ENCODE measurements at places on chromosomes 5 and 9.

GRCh38 chr5:138369706-138370105 is 17.2 kb downstream of the KDM3B start:
- DNase-seq, result no peak

GRCh38 chr5:115377468-115378217 is 81.2 kb upstream of the CCDC112 start:
- DNase-seq, result no peak

DNA sequence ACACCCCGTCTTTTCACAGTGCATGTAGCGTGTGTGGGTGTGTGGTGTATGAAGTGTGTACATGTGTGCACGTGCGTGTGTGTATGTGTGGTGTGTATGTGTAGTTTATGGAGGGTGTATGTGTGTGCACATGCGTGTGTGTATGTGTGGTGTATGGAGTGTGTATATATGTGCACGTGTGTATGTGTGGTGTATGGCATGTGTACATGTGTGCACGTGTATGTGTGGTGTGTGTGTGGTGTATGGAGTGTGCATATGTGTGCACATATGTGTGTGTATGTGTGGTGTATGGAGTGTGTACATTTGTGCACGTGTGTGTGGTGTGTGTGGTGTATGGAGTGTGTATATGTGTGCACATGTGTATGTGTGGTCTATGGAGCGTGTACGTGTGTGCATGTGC is 13.2 kb downstream of the MYMK start:
- DNase-seq, result no peak

GRCh38 chr5:30505014-30505886 is 688.2 kb upstream of the CDH6 start:
- no peak for DNase-seq

- no peak for DNase-seq
Observed at GRCh38 chr9:70933321-70933720, 188.1 kb downstream of the TRPM3 start.

DNA sequence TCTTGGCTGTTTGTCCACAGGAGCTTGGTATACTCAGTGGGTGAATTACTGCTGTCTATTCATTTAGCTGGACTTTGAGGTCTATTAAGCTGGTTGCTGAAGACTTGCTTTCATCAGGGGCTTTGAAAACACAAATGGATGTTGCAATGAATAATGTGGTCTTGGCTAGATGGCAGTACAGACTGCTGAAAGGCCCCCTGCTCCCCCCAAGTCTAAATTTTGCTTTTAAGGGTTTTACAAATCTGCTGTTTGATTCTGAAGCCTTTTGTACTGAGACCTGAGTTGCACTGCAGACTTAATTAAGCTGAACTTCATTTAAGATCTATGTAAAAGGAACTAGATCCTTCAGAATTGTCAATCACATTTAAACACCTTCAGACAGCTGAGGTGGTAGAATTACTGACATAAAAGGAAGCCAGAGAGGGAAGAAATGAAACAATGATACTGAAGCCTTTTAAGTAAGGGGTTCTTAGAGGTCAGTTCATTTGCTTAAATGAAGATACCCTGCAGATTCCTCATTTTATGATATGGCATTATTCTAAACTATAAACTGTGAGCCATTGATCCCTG is 37.3 kb downstream of the KCTD16 start:
- DNase-seq, result no peak

- no peak for DNase-seq
Observed at GRCh38 chr5:99068944-99069650, 140.3 kb upstream of the CHD1 start.

DNA sequence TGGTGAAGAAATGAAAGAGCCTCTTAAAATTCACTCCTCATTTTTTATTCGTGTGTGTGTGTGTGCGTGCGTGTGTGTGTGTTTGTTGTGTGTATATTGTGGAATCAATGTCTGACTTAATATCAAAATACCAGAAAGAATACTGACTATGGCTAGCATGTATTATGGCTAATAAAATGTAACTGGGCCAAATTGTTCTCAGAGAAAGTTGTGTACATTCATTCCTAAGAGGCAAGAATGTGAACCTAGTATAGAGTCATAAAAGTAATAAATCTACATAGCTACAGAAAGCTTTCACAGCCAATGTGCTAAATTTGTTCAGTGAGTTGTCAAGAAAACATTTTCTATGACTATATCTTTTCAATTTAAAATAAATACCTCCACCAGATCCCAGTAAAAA is 211.5 kb downstream of the EBF1 start:
- no peak for DNase-seq

GRCh38 chr5:76351176-76351575 is 51.9 kb upstream of the IQGAP2 start:
- no peak for DNase-seq

DNA sequence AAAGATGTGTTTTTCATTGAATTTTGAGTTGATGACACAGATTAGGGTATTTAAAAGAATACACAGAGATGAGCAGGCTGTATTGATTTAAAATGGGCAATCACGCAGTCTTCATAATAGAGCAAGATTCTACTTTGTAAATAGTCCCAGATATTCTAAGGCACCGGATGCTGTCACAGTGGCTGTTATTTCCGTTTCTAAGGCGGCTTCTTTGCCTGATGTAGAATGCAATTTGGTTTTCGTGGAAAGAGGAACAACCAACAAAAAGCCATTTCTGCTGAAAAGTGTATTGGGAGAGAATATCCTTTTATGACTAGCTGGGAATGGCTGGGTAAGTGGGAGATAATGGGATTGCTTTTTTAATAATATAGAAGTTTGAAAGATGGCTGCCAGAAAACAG is 17.5 kb downstream of the PRKACG start:
- no peak for DNase-seq

DNA sequence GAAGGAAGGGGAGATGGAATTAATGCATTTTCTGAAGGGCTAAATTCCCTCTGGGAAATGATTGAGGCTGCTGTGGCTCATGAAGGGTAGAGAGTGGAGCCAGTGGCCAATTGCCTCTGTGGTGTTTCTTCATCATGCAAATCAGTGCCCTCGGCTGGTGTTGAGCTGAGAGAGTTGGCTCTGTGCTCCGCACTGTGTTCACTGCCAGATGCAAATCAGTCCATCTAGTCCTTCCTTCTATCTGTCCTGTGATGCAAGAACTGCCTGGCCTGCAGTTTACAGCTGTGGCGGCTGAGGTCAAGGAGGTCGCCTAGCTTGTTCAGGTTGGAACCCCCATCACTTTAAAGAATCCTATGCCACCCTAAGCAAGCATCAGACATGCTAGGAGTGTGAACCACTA is 6.0 kb downstream of the TMEM171 start:
- DNase-seq, result no peak

DNA sequence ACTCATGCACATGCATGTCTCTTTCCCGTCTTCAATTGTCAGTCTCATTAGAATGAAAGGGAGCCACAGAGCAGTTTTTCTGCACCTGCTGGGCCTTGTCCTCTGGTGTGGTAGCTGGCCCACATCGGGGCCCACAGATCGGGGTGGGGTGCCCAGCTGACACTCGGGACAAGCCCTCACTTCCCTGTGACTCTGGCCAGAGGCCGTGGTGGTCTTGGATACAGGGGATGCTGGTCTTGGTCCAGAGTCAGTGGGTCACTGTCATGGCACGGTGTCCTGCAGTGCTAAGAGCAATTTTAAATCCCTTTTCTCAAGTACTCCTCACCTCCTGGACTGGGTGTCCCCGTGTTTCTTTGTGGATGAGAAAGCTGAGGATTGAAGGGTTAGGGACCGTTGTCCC is 193.2 kb downstream of the CACNA1B start:
- DNase-seq, result no peak

DNA sequence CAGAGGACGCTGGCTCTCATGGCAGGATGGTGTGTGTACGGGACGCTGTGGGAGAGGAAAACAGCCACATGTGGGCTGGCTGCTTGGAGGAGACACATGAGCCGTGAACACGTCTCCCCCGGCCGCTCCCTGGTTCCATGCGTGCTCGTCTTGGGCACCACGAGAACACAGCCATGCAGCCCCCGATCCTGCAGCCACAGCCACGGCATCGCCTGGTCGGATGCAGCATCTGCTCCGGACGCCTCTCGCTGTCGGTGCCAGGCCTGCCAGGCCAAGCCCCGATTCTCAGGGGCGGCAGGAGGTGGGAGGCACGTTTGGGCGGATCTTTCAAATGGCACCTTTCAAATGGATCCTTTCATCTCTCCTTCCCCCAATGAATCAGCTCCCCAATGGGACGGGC is 3.2 kb downstream of the LCN10 start:
- DNase-seq, result no peak

DNA sequence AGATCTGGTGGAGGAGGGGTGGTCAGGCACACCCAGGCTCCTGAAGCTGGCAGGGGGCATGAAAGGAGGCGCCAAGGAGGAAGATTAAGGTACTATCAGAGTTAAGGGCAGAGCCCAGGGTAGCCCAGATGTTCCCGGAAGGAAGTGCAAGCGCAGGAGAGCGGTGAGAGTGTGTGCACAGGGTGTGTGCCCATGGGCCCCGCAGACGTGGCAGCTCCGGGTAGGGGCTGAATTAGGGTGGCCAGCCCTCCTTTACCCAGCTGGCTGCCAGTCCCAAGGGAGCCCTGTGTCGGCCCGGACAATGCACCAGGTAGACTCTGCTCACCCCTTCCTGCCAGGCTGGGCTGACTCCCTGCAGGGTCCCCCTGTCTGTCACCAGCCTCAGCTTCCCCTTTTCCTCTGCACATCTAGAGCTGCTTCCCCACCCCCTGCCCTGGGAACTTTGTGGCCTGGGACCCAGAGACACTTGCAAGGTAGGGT is at the start of gene SMIM33:
SMIM33 (plus strand) TSS at position 184 of the 480 bp plus-strand sequence; CDS start at position 302, 118 bp downstream.
- DNase-seq, result peak; percentile 32

- no peak for DNase-seq
Observed at GRCh38 chr5:158499892-158500418, 599.8 kb downstream of the EBF1 start.

GRCh38 chr9:136331030-136331429 is 3.7 kb downstream of the GPSM1 start:
- DNase-seq, result no peak

DNA sequence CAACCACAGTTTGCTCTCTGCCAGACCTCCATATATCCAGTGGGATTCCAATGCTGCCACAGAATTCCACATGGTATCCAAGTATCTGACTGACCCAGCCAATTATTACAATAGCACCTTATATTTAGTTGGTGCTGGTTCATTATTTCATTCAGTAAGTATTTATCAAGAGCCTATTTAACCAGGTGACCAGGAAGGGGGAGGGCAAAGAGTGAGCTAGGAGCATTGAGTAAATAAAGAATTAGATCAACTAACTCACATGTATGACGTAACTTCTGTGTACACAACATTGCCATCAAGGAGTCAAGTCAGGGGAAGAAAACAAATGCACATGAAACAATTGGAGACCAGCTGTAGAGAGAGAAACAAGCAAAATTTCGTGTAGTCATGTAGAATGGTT is 207.1 kb upstream of the PAPPA start:
- DNase-seq, result no peak

GRCh38 chr5:77768978-77769377 is 7.2 kb downstream of the TBCA start:
- no peak for DNase-seq

GRCh38 chr5:124692950-124693349 is 53.5 kb downstream of the ZNF608 start:
- DNase-seq, result no peak

DNA sequence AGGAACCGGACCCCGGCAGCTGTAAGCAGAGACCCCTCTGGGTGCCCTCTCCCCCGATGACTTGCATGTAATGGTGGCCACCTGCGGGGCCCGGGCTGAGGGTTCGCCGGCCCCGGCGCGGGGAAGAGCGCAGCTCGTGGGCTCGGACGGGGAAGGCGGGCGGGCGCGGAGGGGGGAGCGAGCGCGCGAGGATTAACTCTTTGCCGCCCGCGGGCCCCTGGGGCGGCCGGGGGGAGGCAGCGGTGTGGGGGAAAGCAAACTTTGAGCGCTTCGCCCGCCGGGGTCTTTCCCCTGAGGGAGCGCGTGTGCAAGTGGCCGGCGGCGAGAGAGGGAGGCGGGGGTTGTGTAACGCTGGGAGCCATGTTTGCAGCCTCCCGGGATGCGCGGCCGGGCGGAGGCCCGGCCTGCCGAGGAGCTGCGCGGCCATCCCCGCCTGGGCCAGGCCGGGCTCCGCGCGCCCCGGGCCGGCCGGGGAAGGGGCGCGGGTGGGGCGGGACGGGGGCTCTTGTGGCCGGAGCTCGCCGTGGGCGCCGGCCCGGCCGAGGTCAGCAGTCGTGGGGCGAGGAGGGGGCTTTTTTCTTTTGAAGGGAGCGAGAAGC is 547 bp downstream of the ANP32B start:
- DNase-seq, result peak; percentile 69

DNA sequence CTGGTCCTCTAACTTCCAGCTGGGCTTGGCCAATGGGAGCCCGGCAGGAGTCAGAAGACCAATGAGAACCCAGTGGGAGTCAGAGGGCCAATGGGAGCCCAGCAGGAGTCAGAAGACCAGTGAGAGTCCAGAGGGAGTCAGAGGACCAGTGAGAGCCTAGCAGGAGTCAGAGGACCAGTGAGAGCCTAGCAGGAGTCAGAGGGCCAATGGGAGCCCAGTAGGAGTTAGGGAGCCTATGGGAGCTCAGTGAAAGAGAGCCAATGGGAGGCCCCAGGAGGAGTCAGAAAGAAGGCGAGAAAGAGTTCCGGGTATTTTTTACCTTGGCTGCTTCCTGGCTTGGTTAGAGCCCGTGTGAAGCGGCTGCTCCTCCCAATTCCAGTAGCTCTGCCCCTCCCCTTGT is 191.0 kb downstream of the GABBR2 start:
- no peak for DNase-seq

- DNase-seq, result no peak
Observed at GRCh38 chr5:38450627-38451026, 105.8 kb downstream of the LIFR start.

DNA sequence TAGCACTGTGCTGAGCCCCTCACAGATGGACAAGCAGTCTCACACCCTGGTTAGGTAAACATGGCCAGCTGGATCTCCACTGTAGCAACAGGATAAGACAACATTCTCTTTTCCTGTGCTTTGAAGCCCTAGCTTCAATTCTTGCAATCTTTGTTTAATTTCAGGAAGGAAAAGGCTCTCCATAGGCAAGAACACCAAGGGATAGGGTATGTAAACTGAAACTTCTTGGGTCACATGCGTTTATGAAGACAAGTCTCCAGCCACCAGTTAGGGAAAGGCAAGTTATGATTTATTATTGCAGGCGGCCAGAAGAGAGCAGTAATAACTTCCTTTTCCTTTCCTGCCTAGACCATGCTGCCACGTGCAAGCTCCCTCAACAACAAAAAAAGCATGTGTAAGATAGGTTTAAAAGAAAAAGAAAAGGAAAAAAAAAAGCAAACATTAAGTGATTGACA is 50.1 kb upstream of the POU5F2 start:
- no peak for DNase-seq

DNA sequence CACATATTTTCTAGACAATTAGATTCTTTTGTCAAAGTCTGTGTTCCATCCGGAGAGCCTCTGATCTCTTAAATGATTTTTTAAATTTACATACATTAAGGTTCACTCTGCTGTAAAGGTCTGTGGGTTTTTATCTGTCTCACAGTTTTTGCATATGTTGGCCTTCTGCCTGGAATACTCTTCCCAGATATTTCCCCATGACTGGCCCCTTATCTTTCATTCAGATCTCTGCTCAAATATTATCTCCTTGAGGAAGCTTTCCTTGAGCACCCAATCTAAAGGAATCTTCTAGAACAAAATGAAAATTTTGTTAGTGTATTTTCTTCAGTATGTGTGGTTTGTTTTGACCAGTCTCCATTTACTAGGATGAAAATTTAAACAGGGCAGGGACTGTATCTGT is 26.3 kb downstream of the FAF2 start:
- no peak for DNase-seq
